Ecto neural progenitor cell (in vitro differentiated cells): ENCODE measurements at places on chromosomes 7 and 10.

DNA sequence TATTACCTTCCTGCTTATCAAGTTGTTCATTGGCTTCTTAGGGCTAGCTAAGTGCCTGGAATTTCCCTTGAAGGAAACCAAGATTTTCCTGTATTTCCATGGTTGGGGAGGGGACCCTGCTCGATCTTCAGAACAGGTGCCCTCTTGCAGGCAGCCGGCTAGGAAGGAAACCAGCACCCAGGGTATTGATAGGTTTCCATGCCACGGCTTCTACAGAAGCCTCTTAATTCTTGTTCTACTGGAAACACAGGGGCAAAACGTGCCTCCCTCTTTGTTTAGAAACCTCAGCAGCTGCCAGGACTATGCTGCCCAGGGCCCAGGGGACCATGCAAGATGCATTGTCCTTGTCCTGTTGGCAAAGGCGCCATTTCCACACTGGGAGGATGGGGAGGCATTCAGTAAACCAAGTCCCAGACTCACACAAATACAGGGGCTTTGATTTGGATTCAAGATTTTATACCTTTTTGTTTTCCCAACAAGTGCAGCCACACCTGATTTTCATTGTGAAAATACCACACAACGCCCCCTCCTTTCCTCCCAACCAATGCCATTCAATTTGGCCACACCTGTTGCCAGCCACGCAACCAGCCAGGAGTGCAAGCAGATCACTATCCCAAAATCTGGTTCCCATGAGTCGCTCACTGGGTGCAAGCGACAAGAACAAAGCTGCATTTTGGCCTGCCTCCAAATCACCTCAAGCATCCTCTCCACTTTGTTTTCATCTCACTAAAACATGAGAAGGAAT, 29.6 kb downstream of the C10orf71 start:
- peak; percentile 15 for DNase-seq

- peak; percentile 82 for DNase-seq
Observed at GRCh38 chr10:129971381-129972144, 7.5 kb upstream of the EBF3 start.

GRCh38 chr10:17092216-17092944, 37.2 kb downstream of the CUBN start:
- no peak for DNase-seq

GRCh38 chr10:132048294-132048667, 17.5 kb upstream of the JAKMIP3 start:
- DNase-seq = no peak

GRCh38 chr10:88163572-88163971, 300.1 kb downstream of the PTEN start:
- DNase-seq = no peak

DNA sequence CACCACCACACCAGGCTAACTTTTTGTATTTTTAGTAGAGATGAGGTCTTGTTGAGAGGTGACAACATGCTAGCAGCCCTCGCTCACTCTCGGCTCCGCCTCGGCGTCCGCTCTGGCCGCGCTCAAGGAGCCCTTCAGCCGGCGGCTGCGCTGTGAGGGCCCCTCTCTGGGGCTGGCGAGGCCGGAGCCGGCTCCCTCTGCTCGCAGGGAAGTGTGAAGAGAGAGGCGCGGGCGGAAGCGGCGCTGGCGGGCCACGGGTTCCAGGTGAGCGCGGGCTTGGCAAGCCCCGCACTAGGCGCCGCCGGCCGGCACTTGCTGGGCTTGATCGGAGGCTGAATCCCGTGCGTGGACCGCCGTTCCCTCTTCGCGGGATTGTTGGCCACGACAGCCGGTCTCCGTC, 83.0 kb downstream of the EEPD1 start:
- no peak for DNase-seq

GRCh38 chr10:128072046-128072445, 54.2 kb downstream of the MKI67 start:
- DNase-seq = no peak

DNA sequence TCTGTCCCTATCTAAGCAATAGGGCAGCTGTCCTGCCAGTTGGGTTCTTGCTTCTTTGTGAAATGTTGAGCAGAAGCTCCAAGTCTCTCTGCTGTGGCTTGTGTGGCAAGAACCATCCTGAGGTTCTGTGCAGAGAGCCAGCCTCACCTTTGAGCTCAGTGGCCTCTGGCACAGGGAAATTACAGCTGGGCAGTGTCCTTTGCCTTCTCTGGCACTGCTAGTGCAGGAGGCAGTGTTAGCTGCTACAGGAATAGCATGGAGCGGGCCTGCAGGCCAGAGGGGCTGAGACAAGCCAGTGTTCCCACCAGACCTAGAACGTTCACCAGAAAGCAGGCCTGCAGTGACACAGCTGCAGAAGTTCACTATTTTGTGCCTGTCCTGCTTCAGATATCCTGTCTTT, 1.8 kb downstream of the PRXL2A start:
- DNase-seq = no peak

GRCh38 chr10:37146443-37146842, 21.0 kb downstream of the ANKRD30A start:
- no peak for DNase-seq

- no peak for DNase-seq
Observed at GRCh38 chr10:120365872-120366271, 91.2 kb upstream of the PLPP4 start.

GRCh38 chr10:102781921-102782557, 38.3 kb downstream of the WBP1L start:
- no peak for DNase-seq

GRCh38 chr10:60409202-60409601, 19.5 kb upstream of the ANK3 start:
- no peak for DNase-seq

DNA sequence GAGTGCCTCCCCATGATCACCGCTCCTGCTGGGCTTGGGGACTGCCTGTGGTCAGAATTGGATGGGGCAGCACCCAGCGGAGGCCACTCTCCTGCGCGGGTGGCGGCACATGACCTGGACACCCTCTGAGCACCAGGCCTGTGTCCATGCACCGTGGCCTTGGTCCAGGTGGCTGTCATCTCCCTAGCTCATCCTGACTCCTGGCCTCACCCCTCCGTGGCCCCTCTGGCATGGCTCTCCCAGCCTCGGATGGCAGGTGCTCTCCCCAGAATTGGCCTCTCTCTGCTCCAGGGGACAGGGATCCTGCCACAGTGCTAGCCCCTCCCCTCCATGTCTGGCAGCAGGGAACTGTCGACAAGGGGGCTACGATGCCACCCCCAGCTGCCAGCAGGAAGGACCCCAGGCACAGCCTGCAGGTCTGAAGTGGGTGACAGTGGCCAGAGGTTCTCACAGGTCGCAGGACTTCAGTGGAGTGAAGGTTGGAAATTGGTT, 37.2 kb upstream of the BTBD16 start:
- no peak for DNase-seq

DNA sequence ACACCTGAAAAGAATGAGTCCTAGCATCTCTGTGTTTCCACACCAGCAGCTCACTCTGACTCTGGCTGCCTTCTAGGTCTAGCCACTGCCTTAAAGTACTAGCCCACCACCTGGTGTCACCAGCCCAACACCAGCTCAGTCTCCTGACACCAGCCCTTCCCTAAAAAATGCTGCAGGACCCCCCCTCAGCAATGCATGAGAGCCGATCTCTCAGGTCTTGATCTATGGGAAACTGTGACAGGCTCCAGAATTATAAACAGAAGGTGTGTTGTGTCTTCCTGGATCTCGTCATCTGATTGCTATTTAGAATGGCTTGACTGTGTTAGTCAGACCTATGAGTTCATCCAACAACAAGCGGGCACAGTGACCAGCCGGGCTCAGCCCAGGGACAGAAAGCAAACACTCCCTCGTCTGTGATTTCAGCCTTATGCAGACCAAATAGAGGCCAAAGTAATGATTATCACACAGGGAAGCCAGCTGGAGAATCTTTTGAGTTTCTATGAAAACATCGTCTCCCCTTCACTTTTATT, 66.6 kb downstream of the CUBN start:
- no peak for DNase-seq

DNA sequence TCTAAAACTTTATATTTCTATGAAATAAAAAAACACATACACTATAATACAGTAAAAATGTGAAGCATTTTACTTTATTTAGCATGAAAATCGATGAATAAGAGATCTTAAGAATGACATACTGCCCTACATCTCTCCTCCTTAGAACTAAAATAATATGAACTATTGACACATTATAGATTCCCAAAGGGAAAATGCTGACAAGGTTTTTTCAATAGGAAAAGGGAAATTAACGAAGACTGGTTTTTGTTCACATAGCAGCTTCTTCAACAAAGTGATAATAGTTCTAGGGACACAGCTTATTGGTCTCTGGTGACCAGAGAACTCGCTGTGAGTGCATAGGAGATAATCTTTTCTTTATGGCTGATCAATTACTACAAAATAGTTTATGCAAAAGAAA, 57.9 kb upstream of the FEZF1 start:
- DNase-seq = no peak

DNA sequence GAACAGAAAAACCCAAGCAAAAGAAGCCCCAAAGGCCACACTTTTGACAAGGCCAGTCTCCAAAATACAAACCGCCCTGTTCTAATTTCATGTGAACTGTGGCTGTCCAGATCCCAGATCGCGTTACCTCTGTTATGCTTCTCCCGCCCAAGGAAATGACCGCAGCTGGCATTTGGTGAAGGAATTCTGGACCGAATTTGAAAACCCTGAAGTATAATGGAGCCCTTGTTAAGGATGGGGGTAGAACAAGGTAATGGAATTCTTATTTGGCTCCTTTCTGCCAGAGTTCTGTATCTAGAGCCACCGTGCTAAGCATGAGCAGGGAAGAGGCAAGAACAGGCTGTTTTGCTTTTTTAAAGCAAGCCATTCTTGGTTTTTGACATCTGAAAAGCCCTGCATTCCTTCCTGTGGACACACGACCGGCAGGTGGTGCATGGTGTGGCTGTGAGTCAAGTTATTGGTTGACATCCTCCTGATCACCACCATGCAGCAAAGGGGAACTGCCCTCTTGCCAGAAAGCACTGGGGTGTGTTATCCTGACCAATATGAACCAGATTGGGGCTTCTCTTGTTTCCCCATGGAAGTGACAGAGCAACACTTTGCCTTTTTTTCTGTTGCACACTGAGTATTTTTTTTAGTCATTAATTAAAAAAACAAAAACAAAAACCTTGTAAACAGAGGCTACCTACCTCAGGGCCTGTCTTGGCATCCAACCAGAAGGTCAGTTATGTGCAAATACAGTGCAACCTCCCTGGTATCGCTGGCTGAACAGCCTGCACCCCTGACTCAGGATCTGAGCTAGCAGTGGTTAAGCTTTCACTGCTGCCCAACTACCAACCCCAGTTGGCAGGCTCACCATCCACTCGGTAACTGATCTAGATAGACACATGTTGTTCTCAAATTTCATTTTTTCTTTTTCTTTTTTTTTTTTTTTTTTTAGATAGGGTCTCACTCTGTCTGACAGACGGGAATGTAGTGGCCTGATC, 14.2 kb downstream of the UCMA start:
- DNase-seq = no peak

GRCh38 chr10:436911-437665, 252.4 kb downstream of the DIP2C start:
- no peak for DNase-seq
